ENCODE measurements at places on chromosomes 7 and 10.

DNA sequence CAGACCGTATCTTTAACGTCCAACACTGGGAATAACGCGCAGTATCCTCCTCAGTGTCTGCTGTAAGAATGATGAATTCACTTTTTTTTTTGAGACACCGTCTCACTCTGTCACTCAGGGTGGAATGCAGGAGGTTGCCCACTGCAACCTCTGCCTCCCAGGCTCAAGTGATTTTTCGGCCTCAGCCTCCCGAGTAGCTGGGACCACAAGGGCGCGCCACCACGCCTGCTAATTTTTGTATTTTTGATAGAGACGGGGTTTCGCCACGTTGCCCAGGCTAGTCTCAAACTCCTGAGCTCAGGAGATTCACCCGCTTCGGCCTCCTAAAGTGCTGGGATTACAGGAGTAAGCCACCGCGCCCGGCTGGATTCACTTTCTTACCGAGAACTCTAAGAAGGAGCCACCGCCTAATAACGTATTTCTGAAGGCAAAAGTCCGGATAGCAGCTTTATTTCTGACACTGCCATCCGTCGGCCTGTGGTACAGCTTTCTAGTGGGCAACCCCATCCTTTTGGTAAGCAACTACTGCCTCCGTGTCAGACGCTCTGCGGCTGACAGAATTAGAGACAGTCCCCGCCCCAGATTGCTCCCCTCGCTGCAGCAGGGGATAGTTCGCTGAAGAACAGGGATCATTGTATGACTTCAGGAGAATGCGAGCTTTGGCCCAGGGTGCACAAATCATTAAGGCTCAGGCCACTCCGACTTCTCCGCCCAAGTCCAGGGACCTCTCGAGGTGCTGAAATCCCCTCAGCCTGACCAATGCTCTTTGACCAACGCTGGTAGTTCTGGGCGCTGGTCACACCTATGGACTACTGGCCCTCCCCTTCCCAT lies 662 bp downstream of the POLR3A start:
- no peak for DNase-seq

DNA sequence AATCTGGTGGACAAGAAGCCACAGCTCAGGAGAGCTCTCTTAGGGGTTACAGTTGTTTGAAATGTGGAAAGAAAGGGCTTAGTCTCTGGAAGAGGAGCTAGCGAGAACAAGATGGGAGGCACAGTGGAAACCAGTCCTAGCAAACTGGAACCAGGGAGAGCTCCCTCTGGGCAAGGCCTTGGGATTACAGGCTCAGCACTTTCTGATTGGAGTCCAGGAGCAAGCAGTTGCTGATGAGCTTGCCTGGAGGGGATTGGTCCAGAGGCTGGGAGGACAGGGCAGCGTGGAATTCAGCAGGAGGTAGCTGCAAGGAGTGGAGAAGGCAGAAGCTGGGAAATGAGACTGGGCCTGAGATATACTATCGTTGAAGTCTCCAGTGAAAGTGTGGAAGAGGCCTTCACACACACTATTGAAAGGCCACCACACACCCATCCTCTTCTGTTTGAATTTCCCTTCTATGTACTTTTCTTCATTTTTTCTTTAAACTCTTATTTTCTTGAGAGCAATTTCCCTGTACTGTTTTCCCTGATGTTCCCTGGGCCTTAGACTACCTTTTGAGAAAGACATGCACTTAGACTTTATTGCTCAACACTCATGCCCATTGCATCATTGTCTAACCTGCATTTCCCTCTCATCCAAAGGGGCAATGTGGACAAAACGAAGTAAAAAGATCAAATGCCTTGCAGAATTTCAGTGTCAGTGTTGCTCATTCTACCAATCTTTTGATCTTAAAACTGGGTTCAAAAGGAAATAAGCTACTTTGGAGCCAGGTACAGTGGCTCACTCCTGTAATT lies 57.8 kb upstream of the LANCL2 start:
- no peak for DNase-seq

- no peak for DNase-seq
These were observed 466.9 kb downstream of the KIF20B start for GRCh38 chr10:90168244-90168643.

DNA sequence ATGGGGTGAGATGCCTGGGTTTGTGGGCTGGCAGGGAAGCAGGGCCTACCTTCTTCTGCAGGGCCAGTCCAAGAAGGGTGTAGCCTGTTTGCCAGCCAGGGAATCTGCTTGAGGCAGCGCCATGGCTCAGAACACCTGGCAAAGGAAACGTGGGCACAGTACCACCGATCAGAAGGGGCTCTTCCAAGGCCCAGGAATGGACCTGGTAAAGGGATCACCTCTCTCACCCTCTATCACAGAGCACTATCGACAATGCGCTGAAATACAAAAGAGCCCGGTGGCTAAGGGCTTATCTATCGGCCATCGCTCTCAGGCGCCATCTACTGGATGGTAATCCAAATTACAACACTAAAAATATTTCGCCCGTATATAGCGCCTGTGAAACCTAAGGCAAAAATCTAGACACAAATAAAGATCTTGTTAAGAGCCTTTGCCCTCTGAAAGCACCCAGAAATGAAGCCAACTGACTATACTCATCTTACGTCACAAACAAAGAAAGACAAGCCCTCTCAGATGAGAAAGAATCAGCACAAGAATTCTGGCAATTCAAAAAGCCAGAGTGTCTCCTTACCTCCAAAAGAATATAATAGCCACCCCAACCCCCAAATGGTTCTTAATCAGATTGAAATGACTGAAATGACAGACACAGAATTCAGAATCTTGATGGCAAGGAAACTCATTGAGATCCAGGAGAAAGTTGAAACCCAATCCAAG lies 217.8 kb upstream of the HPS1 start:
- no peak for DNase-seq

DNA sequence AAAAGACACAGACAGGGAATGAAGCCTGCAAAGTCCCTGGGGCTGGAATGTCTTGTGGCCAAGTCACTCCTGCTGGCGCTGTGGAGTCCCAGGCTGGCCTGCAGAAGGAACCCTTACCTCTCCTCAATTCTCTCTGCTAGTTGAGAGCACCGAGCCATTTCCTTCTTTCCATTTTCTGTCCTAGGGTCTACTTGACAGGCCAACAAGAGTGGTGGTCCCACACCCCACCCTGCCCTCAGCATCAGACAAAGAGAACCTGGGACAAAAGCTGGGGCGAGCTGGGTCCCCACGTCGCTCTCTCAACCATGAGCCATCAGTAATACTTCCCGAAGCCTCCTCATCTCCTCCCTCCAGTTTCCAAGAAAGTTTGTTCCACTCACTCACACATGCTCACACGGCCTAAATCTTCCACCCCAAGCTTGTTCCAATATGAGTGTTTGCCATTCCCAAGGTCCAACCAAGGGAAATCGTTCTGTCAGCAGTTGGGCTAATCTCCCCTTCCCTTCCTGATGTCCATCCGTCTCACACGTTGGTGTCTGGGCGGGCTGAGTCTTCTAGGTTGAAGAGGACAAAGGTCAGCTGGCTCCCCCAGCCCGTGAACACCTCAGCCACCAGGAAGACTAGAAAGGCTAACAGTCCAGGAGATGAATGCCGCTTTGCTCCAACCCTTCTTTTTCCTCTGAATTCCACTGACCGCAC lies 44.3 kb downstream of the CLEC2L start:
- no peak for DNase-seq

DNA sequence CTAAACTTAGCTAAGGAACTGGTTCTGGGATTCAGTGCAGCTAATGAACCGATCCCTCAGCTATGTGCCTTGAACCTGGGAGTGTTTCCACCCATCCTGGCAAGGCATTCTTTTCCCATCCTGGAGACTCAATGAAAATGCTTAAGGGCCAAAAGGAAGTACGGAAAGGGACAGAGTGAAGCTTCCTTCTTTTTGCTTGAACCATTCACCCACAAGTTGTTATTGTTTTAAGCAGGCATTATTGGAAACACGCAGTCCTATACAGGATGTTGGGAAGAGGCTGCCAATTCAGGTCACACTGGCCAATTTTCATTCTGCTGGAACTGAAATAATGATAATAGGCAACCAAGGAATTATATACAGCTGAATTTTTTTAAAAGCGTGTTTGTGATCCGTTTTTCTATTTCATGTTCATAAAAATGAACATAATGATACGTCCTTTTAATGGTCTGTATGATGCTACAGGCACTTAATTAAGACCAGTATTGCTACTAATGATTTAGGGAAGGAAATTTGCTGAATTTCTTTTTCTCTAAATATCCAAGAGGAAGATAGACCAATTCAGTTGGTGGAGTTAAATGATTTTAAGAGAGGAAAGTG lies 57.8 kb upstream of the FZD1 start:
- DNase-seq, result no peak

DNA sequence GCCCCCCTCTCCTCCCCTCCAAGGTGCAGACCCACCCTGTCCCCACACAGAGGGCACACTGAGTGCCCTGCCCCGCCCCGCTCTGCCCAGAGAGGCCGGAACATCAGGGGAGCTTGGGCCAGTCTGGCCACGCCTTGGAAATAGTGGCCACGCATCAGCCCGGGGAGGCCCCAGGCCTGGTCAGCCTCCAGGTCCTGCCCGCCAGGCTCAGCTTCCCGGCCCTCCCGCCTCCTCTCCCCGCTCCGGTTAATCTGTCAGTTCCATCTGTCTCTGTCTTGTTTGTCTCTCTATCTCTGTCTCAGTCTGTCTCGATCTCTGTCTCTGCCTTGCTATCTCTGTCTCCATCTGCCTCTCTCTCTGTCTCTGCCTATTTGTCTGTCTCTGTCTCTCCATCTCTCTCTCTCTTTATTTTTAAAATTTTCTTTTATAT lies 28.9 kb upstream of the TNRC18 start:
- no peak for DNase-seq

GRCh38 chr7:153886506-153887441 lies 165.4 kb upstream of the DPP6 start:
- DNase-seq, result no peak

DNA sequence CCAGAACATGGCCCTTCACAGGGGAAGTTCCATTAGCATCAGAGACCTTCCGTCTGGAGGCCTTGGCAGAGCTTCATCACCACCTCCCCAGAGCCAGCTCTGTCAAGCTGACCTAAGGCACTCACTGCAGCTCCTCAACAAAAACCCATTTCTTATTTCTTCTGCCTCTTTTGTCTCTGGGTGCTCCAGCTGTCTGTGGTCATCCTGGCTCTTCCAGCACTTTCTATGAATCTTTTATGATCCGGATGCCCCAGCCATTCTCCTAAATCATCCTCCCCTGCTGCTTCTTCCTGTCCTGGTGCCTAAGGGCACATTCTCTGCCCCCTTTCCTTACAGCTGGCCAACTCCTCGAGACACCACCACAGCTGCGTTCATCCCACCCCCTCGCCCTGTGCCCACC lies 171.7 kb upstream of the INSYN2A start:
- no peak for DNase-seq

DNA sequence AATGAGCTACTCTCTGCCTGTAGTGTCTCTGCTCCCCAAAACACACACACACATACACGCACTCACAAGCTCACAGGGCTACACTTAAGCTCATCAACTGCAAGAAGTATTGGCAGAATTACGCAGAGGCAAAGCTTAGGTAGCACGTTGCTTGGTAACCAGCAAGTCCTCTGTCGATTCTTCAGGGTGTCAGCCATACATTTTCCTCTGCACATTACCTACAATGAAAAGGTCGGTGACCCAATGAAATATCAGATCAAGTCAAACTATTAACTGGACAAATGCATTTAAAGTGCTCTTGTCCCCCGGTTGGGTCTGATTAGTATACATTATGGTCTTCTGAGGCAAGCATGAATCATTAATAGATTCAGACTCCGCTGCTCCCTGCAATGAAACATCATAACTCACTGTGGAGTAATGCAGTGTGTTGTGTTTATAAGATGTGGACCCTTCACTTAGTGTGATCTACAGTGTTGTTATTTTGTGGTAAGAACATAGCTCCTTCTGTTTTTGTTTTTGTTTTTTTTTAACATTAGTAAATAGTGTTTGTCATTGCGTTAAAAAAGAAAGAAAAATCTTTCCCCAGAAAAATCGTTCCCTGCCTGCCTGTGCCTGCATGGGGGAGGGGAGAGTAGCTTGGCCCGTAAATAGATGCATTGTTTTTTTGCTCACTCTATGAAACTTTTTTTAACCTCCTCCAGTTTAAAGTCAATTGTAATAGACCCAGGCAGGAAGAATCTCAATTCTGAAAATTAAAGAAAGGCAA lies 325.5 kb downstream of the SFMBT2 start:
- no peak for DNase-seq

- no peak for DNase-seq
These were observed 65.4 kb downstream of the NEURL1 start for GRCh38 chr10:103558911-103559310.

DNA sequence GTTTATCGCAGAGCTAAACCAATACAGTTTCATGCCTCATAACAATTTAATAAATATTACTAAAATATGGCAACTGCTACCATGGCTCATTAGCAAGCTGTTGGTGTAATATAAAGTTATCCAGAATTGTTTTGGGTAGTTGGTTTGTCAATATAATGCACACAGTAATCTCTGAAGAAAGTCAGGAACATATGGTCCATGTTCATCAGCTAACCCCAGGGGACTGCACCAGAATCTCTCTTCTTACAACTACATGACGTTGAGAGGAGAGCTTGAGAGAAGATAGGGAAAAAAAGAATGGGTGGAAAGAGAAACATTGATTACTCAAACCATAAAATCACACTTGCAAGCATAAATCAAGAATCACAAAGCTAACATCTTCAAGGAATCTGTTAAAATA lies 333.7 kb downstream of the NRG3 start:
- DNase-seq, result no peak

DNA sequence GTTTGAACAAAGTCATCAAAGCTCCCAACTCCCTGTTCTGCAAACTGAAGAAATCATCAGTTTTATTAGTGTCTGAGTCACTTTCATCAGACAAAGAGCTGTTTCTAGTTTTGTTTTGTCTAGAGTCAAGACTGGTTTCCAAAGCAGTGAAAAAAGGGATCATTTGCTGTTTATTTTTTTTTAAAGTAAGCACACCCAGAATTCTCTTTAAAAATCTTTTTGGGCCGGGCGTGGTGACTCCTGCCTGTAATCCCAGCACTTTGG lies 972.0 kb upstream of the CELF2 start:
- DNase-seq, result no peak

DNA sequence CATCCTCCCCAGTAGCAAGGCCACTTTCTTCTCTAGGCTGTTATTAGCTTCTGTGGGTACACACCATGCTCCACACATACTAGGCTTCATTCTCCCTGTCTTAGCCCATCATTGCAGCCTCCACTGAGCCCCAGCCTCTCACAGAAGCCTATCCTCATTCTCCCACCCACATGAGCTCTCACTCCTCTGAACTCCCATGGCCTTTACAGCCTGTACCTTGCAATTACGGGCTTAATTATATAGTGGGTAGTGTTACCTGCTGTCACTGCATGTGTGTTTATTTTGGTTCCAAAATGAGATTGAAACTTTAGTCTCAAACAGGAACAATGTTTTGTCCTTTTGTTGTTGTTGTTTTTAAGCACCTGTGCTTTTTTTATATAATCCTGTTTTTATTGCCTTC lies 460.0 kb downstream of the KCNMA1 start:
- no peak for DNase-seq
